ENCODE measurements at places on chromosomes 7 and 10.
A peak's percentile ranks its signal among the peaks of the same experiment; 100 is the strongest.

GRCh38 chr7:148304456-148304855 lies 286.1 kb upstream of the C7orf33 start:
- peak; percentile 60 for DNase-seq

DNA sequence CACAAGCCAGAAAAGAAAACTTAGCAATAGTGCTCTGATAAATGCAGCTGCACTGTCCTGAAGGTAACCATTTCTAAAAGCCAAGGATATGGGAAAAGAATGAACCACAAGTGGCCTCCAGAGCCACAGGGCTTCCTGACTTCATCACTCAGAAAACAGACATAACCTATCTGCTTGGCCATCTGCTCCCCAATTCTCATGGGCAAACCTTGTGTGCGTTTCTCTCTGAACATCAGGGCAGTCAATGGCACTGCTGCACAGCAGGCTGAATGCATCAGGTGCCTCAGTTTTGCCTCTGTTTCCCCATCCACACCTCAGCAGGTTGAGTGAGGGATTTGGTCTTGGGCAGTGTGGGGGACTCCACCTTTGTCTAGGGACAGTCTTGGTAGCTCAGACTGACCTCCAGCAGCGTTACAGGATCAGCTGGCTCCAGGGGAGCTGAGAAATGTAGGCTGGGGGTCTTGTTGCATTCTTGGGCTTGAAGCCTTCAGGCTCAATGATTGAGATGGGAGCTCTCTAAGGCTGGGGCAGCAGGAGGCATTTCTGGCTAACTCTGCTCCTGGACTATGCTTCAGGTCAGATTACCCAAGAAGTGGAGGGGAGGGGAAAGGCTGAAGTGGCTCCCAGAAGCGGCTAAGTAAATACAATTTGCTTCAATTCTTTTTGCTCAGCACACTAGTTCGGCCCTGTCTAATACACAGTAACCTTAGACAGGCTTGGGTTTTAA lies 23.6 kb upstream of the PDLIM1 start:
- DNase-seq, result no peak

DNA sequence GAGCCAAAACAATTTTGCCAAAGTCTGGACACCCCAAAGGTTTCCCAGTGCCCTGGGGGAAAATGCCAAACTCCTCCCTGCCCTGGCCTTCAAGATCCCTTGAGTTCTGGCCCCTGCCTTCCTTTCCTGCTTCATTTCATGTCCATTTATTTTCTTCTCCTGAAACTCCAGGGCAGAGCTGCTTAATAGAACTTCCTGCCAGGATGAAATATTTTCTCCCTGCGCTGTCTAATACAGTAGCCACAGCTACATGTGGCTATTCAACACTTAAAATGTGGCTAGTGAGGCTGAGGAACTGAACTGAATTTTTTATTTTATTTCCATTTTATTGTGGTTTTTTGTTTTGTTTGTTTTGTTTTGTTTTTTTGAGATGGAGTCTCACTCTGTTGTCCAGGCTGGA lies 49.6 kb downstream of the COL13A1 start:
- DNase-seq, result no peak

- no peak for DNase-seq
These were observed 99.8 kb downstream of the WDR37 start for GRCh38 chr10:1155791-1156615.

- no peak for DNase-seq
These were observed 41.9 kb downstream of the IQUB start for GRCh38 chr7:123492485-123492884.

- no peak for DNase-seq
These were observed 100.8 kb downstream of the SFMBT2 start for GRCh38 chr10:7310076-7310475.

DNA sequence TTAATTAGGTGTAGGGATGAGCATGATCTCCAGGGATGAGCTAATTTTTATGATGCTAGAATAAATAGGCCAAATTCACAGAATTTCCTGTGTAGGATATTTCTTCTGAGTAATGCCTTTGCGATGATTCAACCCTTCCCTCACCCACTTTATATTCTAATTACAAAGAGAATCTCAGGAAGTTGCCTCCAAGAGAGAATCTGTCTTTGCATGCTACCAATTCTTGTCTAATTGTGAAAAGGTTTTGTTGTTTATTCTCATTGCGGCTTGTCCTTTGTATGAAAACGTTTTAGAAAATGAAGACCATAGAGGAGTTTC lies 6.3 kb downstream of the C7orf57 start:
- DNase-seq, result no peak

GRCh38 chr10:119655566-119656001 lies 4.4 kb downstream of the BAG3 start:
- DNase-seq, result no peak

- no peak for DNase-seq
These were observed 94.9 kb upstream of the TCF7L2 start for GRCh38 chr10:112855134-112855533.

GRCh38 chr7:139249179-139249810 lies 18.3 kb downstream of the UBN2 start:
- DNase-seq, result no peak

- no peak for DNase-seq
These were observed 84.9 kb downstream of the NPTX2 start for GRCh38 chr7:98702021-98702420.

DNA sequence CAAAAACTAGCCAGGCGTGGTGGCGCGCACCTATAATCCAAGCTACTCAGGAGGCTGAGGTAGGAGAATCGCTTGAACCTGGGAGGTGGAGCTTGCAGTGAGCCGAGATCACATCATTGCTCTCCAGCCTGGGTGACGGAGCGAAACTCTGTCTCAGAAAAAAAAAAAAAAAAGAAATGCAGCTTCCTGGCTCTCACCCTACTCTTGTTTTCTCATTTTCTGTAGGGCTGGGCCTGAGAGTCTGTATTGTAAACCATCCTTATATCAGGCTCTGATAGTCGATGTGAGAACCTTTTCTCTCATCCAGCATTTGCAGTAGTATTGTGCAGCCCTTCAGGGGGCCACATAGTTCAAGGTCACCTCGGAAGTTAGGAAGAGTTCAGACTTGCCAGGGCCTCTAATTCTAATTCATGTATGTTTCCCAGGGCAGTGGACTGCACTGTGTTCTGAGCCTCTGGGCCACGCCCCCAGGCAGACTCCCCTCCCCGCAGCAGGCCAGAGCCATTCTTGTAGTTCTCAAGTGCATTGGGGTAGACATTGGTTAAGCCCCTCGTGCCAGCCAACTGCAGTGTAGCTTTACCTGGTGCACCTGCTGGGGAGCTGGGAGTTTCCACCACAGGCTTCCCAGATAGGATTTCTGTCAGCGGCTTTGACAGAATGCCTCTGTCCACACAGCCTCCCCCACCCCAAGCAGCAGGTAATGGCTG lies 38.3 kb upstream of the PDCD4 start:
- DNase-seq, result no peak

DNA sequence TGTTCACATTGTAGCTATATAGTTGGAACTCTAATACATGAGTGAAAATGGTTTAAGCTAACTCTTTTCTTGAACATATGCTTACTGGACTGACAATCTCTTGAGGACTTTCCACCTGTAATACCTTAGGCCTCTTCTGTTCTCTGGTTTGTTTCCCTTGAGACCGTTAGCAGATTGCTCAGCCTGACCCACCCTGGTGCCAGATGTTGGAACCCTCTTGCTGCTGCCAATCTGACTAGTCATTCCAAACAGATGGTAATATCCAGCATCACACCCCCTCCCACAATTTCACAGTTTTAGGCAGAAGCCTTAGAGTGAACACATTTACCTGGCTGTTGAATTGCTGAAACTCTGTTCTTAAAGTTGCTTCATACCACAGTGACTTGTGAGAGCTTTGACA lies 18.7 kb downstream of the CALD1 start:
- no peak for DNase-seq

- DNase-seq, result peak; percentile 55
These were observed 484.0 kb upstream of the GALNT17 start for GRCh38 chr7:70647801-70648498.

DNA sequence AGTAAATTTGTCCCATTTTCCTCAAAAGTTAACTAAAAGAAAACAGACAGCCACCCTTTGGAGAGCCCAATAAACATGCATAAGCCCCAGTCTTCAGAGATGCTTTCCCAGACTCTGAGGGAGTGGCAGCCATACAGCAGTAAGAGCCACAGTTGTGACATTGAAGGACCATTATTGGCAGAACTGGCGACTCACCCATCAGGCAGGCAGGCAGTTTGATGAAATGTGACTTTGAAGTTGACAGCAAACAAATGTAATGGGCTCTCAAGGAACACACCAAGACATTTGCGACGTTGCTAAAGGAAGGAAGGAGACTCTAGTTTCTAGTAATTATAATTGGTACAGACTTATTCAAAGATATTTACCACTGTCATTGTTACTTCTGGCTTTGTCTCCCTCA lies 287.5 kb upstream of the PHYHIPL start:
- DNase-seq, result no peak

DNA sequence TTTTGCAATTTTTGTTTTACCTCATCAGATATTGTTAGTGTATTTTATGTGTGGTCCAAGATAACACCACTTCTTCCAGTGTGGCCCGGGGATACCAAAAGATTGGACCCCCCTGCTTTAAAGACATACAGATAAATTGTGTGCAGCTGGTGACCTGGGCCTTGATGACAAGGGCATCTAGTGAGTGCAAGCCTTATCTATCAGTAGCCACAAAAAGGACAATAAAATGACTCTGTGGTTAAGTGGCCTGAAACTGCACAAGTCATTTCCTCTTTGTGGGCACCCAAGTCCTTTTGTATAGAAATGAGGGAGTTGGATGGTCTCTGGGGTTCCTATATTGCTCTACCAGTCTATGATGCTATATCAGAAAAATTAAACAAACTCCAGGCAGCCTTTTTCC lies 98.1 kb downstream of the PARD3 start:
- DNase-seq, result no peak

DNA sequence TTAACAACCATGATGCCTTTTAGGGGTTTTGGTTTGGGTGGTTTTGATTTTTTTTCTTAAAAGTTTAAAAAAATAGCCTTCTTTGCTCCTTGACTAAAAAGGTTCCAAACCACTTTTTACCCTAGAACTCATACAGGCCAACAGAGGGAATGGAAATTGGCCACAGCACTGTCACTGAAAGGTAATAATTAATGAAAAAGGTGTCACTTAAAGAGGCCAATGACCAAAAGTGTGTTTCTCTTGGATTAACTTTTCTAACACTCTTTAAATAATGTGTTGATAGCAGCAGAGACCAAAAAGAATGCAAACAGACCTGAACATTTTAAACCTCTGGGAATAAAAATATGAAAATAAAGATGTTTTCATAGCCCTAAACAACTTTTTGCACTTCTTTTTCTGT lies 221.1 kb upstream of the TCF7L2 start:
- no peak for DNase-seq

- no peak for DNase-seq
These were observed 47.6 kb downstream of the POT1 start for GRCh38 chr7:124881981-124882380.

DNA sequence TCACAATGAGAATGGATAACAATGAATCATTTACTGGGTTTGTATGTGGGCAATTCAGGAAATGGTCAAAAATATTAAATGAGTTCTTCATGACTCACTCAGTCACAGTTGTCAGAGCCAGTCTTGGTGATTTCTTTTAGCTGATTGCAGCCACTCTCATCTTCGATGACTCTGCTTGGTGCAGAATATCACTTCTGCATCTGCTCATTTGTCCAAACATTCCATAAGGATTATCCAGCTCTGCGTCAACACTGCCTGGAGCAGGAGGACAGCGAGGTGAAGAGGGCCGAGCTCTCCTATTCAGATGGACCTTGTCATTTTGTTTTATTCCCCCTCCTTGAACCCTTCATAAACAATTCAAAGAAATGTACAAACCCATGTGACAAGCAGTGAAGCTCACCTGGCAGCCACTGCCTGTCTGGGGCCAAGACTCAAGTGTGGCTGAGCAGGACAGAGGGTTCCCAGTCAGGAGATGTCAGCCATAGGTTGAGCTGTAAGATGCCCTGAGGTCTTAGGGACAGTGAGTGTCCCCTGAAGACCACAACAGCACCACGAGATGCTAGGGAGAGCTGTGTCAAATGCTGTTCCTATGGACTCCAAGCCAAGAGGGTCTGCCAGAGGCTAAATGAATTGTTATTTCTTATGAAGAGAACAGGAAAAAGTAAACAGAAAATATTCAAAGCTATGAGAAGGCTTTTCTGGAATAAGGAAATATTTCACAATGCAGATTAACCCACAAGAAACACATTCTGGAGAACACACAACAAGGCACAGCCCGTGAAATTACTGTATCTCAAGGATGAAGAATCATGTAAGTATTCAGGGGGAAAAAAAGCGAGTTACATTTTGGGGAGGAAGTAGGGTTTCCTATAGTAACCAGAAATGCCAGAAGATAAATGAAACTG lies 33.1 kb upstream of the EGFR start:
- no peak for DNase-seq

DNA sequence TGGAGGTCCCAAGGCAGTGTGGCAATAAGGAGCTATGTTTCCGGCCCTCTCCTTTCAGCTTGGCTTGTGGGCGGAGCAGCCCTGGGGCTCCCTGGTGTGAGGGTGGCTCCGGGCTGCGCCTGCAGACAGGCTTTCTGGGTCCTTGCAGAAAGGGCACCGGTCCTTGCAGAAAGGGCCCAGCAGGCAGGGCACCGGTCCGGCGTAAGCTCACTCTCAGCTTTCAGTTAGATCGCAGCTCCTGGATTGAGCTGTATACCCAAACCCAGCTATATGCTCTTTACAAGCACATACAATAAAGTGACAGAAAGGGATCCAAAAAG lies 293.8 kb upstream of the SHH start:
- no peak for DNase-seq

DNA sequence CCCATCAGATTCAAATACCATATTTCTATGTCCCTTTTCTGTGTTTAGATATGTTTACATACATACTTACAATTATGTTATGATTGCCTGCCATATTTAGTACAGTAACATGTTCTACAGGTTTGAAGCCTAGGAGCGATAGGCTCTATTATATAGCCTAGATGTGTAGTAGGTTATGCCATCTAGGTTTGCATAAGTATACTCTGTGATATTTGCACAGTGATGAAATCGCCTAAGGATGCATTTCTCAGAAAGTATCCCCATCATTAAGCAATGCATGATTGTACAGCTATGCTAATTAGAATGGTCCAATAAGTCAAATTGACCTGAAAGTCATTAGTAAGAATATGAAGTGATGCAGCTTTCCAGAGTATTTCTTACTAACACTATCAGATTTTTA lies 1171.7 kb upstream of the LRRTM3 start:
- no peak for DNase-seq

- DNase-seq, result no peak
These were observed 52.6 kb downstream of the PTEN start for GRCh38 chr10:87915989-87916388.

GRCh38 chr10:29512425-29512974 lies 122.3 kb downstream of the SVIL start:
- no peak for DNase-seq

GRCh38 chr7:77370606-77371005 lies 45.5 kb downstream of the GSAP start:
- no peak for DNase-seq

DNA sequence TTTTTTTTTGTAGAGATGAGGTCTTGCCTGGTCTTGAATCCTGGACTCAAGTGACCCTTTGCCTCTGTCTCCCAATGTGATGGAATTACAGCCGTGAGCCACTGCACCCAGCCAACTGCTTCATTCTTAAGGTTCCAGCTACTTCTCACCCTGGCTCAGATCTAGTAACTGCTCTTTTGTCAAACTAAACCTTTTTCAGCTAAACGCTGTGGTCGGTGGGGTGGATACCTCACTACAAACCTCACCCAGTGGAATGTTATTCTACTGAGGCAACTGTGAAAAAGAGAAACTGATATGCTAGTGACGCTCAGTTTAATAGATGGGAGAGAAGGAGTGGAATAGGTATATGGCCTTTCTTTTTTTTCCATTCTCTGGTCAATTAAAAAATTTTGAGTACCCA lies 1.7 kb upstream of the MRLN start:
- DNase-seq, result no peak

- DNase-seq, result no peak
These were observed 21.6 kb downstream of the PRPF18 start for GRCh38 chr10:13608246-13608853.
